ENCODE measurements at places on chromosomes 7 and 10.

DNA sequence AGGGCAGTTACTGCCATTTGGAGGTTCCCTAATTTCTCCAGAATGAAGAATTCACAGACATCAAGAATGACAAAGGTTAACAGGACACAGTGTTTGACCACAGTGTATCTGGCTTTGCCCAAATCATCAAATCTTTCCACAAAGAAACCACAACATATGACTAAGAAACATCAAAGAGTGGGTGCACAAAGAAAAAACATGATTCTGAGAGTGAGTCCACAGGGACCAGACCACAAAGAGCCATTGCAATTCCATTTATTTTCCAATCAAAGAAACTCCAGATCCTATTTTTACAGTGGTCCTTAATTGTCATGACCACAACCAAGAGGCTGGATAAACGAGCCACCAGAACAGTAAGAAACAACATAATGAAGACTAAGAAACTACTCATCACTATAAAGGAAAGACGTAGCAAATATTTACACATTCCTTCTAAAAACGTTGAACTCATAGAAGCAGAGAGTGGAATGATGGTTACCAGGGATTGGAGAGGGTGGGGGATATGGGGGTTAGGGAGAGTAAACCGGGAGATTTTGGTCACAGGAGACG, 286.5 kb downstream of the DOCK4 start:
- DNase-seq: peak; percentile 50

DNA sequence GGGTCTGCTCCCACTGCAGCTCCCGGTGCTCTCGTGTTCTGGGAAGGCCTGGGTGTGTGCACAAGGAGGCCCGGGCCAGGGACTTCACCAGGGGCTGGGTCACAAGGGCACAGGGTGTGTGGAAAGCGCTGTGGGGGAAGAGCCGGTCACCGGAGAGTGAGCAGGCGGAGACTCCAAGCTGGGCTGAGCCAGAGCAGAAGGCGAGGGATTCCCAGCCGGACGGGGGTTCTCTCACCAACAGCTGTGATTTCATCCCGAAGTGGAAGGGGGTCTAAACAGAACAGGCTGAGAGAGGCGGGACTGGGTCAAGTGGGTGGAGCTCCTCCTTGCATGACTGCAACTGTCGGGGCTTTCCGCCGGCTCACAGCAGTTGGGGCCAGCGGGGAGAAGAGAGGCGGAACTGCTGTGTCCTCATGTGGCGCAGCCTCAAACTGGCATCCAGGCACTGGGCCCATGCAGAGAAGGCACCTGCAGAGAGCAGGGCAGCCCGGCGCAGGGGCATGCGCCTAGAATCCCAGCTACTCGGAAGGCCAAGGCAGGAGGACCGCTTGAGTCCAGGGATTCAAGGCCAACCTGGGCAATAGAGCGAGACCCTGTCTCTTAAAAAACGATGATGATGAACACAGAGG, 7.6 kb upstream of the ORAI2 start:
- no peak for DNase-seq

DNA sequence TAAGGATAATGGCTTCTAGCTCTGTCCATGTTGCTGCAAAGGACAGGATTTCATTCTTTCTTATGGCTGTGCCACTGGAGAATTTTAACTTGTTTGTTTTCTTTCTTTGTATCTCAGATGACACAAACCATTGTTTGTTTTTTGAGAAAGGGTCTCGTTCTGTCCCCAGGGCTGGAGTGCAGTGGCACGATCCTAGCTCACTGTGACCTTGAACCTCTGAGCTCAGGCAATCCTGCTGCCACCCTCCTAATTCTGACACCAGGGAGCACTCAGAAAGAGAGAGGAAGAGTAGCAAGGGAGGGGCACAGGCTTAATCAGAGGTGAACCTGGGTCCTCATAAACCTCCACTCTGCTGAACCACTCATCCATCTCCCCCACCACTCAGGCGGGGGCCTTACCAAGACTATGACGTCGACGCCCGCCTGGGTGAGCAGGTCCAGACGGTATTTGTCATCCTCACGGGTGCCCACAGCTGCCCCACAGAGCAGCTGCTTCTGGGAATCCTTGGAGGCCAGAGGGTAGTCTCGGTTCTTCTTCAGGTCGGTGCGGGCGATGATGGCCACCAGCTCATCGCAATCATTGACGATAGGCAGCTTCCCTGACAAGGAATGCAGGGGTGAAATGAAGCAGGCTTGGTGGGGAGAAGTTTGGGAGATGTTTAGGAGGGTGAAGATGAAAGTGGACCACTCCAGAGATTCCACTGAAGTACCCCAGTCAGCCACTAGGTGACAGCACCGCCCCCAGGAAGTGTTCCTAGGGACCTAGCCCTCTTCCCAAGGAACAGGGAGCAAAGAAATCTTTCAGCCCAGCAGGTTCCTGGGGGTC, 11.6 kb downstream of the IMPDH1 start:
- DNase-seq: peak; percentile 32

DNA sequence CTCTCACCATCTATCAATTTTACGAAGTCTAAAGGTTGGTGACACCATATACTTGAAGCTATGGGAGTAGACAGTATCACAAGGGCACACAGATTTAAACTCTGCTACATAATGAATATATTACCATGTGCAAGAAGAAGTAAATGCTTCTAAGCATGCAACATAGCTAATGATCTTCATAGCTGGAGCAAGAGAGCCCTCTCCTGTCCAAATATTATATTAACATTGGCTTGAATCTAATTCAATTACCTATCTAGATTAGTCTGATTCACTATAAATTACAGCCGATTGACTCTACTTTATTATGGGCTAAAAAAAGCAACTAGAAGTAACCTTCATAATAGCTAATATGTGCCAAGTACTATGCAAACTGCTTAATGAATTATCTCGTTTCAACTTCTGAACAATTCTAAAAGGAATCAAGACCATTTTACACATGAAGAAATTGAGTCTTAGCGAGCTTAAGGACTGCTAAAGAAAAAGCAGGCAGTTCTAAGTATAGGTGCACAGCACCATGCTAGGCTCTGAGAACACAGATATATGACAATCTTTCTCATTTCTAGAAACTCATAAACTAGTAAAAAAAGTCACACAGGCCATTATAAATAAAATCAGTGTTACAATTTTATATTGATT, 21.9 kb downstream of the FRA10AC1 start:
- peak; percentile 22 for DNase-seq

DNA sequence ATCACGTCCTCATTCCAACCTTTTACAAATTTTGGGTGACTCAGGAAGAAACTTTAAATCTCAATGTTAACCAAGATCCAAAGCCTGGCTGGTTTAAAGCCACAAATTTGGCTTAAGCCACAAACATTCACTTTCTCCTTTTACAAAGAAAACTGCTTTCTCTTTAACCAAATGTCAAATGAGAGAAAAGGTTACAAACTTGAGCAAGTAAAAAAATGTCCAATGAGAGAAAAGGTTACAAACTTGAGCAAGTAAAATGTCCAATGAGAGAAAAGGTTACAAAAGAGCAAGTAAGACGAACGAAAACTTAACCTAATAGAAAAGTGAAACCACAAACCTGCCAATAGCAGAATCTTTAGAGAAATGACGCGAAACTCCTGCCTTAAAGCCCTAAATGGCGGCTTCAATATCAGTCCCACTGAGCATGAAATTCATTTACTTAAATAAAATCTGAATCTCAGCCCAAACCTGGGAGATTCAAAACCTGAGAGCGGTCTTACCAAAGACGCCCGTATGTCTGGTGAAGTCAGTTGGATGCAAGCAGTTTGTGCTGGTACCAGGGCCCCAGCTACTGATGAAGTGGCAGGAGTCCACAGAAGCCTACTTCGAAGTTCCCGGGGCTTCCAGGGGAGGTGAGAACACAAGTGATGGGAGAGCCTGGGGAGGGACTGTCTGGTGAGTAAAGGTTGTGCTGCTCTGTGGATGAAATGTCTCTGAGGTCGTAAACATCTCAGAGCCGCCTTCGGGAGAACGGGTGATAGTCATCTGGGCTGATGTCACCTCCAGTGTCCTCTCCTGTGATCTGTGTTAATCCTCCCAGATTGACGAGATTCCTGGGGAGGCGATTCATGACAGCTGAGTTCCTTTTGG, 74.6 kb downstream of the PAXIP1 start:
- peak; percentile 94 for DNase-seq

- no peak for DNase-seq
Observed at GRCh38 chr10:50419091-50419490, 167.8 kb upstream of the ASAH2 start.

DNA sequence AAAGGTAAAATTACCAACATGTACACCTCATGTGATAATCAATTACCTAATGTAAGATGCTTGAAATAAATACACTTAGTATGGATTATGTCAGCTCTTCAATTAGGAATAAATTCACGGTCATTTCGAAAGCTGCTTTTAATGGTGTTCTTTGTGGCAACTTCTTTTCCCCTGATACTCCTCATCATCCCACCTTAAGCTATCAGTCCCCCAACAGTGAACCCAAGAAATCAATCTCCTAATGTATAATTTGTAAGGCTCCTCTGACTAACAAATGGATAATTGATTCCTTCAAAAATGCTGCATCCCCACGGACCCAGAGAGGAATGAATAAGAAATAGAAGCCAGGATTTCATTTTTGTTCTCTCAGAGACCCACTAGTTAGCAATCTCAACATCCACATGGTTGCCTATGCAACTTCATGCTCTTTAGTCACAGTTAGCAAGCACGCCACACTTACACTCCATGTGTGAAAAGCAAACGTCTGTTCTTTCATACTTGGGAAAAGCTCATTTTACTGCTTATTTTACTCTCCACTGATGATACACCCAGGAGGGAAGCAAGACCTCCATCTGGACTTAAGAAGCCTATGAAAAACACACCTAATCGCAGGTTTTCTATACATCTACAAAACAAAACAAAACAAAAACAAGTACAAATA, 70.1 kb downstream of the VPS41 start:
- DNase-seq: no peak

GRCh38 chr10:132627666-132628531, 90.3 kb downstream of the INPP5A start:
- DNase-seq: peak; percentile 40

DNA sequence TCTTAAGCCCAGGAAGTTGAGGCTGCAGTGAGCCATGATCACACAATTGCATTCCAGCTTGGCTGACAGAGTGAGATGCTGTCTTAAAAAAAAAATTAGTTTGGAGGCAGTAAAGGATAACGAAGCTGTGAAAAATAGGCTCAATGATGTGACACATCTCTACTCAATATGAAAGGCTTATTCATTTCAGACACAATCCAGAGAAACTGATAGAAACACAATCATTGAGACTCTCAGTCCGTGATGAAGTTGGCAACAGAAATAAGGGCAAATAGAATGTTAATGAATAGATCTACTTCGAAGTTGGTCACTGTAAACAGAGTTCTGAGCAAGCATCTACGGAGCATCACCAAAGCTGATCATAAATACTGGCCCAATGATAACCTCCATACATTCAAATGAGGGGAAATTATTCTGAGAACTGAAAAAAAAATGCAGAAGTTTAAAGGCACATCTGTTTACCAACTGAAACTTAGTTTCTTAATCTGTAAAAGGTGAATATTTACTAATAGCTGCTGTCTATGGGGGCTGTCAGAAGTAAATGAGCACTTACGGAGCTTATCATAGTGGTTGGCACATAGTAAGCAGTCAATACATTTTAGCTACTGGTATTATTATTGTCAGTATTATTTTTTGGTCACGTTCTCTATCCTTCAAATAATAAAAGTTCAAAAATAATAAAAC, 70.4 kb downstream of the AKR1B1 start:
- no peak for DNase-seq

All from fibroblast of skin of abdomen (primary cell).